ENCODE measurements at places on chromosomes 2 and 18.

DNA sequence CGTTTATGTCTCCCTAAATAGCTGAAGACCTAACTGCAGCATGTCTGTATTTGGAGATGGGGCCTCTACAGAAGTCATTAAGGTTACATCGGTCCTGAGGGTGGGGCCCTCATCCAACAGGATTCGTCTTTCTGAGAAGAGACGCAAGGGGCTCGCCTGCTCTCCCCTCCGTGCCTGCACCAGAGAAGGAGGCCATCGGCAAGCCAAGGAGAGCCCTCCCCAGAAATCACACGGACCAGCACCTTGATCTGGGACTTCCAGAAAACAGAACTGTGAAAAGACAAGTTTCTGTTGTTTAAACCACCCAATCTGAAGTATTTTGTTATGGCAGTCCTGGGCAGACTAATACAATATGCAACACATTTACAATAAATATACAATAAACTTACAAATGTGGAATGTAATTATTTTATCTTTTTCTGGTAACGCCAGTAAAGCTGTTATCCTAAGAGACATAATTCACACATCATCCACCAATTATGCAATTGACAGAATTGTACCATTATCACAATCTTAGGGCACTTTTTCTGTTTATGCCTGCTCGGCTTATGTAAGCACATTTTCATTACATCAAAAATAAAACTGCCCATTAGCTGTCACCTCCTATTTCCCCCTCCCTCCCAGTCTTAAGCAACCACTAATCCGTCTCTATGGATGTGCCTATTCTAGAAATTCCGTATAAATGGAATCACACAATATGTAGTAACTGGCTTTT is 6.1 kb downstream of the HSBP1L1 start:
- no peak for DNase-seq

- DNase-seq = peak; percentile 3
Measured at GRCh38 chr2:148554459-148555247, 89.9 kb upstream of the EPC2 start.

DNA sequence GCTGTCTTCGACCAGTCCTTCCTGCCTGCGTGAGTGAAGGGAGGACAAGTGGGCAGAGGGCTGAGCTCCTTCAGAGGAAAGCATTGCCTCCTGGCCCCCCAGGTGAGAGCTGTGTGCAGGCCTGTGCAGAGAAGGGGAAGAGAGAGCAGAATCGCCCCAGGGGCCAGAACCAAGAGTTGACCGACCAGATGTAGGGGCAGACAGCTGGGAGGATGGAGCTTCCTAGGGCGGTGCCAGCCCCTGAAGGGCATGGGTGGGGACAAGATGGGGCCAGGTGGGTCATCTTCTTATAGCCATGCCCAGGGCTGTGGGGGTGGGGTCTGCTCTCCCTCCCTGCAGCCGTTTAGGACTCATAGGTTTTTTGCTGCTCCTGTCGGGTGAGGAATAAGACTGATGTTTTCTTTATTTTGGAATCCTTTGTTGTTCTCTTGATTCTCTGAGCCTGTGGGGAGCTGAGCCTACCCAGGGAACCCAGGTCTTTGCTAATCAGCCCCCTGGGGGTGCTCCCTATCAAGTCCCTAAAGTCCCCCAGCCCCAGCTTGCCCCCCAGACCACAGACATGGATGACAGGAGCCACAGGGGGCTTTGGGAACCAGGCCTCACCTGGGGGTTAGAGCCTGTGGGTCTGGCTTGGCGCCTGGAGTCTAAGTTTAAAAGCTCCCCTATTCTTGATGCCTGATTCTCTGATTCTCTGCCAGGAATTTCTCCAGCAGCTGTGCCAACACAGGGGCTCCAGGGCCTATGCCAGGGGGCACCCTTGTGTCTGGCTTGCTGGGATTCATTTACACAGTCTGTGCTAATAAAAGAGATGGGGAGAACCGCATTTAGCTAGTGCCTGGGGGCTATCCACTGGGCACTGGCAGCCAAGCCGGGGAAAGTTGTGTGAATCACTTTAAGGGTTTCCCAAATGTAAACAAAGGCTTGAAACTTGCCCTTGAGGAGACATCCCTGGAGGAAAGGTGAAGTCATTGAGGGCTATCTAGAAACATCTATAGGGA is 9.3 kb upstream of the EFHD1 start:
- DNase-seq = peak; percentile 51

GRCh38 chr2:2031101-2031500 is 286.8 kb upstream of the PXDN start:
- DNase-seq = no peak
